GM23248 (cell line): ENCODE measurements at places on chromosomes 16 and 17. TPM values are rescaled to one million over a fixed set of nuclear protein-coding genes. Genes with fewer than 3 reads are reported as not detected.

DNA sequence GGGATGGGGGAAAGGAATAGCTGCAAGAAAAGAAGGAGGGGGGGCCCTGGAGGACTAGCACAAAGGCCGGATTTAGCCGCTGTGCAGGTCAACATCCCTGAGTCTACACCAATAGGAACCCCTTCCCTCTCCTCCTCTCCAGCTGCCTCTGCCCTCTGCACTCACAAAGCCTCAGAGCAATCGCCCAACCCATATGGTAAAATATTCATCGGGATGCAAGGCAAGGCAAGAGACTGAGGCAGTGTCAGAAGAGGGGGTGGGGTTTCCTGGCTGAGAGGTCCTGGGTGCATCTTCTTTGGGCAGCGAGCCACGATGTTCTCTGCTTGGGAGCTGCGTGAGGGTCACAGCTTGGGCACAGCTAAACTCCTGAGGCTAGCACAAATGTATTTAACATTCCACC, 115.5 kb upstream of the NLRP1 start:
- DNase-seq = no peak

DNA sequence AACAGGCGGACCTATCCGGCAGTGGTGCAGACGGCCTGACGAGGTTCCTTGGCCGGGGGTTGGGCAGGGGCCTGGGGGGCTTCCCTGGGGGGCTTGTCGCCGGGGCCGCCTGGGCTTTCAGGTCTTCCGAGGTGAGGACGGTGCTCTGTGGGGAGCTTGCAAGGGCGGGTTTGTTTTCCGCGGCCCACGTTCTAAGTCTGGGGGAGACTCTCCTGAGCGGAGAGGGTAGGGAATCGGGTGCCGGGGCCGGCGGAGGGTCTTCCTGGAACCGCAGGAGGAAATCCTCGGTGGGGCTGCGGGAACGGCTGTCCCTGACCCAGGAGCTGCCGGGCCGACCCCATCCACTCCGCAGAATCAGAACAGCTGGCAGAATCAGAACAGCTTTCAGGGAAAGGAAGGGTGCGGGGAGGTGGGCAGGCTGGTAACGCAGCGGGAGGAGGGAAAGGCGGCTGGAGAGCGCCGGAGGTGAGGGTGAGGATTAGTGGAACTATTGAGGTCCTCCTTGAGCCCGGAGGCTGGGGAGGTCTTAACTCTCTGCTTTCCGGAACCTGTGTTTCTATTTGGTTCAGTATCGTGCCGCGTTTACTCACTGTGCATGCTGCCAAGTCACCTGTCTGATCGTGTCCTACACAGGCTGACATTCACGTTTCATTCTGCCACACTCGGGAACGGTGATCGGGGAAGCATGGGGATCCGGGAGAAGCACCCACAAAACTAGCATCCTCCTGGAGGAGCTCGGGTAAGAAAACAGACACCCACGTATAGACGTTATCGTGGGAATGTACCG, 28.9 kb downstream of the CPSF4L start:
- peak; percentile 67 for DNase-seq

- DNase-seq = no peak
Observed at GRCh38 chr16:3677994-3678393, 23.5 kb downstream of the DNASE1 start.

GRCh38 chr17:80219013-80219762, 945 bp downstream of the SGSH start:
- DNase-seq = peak; percentile 88

GRCh38 chr16:83995754-83996153, 27.7 kb downstream of the NECAB2 start:
- no peak for DNase-seq

GRCh38 chr17:69452664-69453260, 38.3 kb downstream of the MAP2K6 start:
- DNase-seq = no peak

DNA sequence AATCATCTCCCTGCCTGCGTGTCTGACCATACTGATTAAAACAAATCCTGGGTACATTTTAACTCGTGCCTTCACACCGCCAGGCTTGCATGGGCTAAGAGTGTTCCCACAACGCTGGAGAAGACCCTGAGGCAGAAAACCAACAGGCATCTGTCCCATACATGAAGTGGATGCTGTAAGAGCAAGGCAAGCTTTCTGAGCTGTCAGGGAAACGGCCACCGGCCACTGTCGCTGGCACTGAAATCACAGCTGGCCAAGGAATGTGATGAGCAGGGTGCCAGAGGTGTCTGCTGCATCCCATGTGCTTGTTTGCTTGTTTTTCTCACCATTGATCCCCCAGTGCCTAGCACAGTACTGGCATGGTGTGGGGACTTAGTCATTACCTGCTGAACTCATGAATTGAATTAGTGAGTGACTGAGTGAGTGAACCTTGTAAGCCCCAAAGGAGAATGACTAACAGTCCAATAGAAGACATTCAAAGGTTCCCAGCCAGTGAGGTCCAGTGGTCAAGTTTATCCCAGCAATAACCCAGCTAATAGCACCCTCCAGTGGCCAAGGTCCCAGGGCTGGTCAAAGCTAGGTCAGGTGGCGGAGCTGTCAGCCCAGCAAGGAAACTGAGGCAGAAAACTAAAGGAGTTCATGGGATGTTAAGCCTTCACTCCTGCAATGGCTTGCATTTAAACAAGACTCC, 92.7 kb upstream of the CDH5 start:
- DNase-seq = peak; percentile 82

DNA sequence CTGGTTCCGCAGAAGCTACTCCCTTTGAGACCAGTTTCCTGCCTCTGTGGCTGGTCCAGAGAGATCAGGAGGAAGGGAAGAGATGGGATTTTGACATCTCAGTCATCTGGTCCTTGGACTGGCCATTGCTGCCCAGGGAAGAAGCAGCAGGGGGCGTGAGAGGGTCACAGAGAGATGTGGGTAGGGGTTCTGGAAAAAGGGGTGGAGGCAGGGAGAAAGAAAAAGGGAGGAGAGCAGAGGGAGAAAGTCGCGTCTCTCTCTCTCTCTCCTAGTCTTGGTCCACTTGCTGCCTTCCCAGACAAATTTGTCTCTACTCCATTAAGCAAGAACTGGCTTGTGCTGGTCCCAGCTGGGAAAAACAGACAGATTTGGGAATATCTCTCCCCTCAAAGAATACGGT, 4.4 kb downstream of the SHBG start:
- DNase-seq = peak; percentile 54

GRCh38 chr17:2087597-2088211, 32.8 kb downstream of the HIC1 start:
- DNase-seq = peak; percentile 54

- no peak for DNase-seq
Observed at GRCh38 chr17:21044971-21045370, 2.2 kb upstream of the USP22 start.

GRCh38 chr17:19650826-19651225, 2.3 kb downstream of the ALDH3A2 start:
- DNase-seq = peak; percentile 67

GRCh38 chr17:83062818-83063671, 16.4 kb upstream of the METRNL start:
- DNase-seq = no peak

DNA sequence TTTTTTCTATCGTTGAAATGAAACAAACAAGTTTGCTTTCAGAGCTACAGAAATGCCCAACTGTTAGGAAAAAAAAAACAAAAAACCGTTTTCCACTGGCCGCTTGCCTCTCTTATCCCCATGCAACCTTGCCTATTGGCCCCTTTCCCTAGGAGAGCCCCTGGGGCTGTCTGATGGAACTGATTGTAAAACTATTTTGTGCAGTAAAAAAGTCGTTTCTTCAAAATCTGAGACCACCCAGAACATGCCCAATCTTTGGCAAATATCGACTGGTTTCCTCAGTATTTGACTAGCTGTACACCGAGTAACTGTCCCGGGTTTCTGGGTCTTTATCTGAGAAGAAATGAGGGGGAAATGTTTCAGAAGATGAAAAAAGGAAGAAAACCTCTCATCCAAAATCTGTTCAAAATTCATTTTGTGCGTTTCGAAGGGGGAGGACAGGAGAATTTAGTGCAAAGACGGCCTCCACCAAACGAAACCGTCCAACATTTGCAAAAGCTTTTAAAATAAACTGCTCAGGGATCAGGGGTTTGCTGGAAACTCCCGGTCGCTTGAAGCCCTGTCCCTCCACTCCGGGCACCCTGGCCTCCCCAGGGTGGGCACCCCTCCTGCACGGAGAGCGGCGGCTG, 1.1 kb upstream of the GNAO1 start:
- DNase-seq = peak; percentile 13

GRCh38 chr16:89915303-89916232, 3.1 kb upstream of the MC1R start:
- no peak for DNase-seq

- DNase-seq = peak; percentile 40
Observed at GRCh38 chr17:77049440-77049839, 91.3 kb upstream of the SEC14L1 start.

DNA sequence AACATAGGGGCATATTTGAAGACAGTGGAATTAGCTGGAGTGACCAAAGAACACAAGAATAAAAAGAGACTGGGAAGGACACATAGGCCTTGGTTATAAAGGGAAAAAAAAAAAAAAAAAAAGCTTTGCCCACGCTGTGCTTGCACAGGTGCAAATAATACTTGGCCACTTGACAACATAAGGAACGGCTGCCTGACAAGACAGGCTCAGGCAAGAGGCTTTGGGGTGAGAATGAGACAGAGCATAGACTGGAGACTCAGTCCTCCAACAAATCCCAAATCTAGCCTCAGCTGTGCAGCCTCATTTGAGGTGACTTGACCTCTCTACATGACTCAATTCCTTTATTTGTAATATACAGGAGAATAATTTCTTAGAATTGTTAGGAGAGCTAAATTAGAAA, 332.8 kb upstream of the DYNLRB2 start:
- DNase-seq = no peak

NDRG4 gene
- 2.5 and 3.4 TPM in 2 replicates for polyA plus RNA-seq

CTRB1 gene
- not detected in 2 replicates for polyA plus RNA-seq

HLF gene
- polyA plus RNA-seq = 0.09 TPM in 1 of 2 replicates, not detected in the other

CACNG1 gene
- polyA plus RNA-seq = not detected in 2 replicates

ADAP2 gene
- 0.34 TPM in 1 of 2 replicates, not detected in the other for polyA plus RNA-seq

PLEKHH3 gene
- 6.4 and 7.5 TPM in 2 replicates for polyA plus RNA-seq

TM4SF5 gene
- not detected in 2 replicates for polyA plus RNA-seq
